Activated CD4-positive, alpha-beta T cell treated with anti-CD3 and anti-CD28 coated beads, Interleukin-2, amount 10 ng/mL, durations not matched to agents 24 days and 14 days (primary cell): ENCODE measurements at places on chromosomes 16 and 17.
A peak's percentile ranks its signal among the peaks of the same experiment; 100 is the strongest.

GRCh38 chr17:44209786-44210341 lies 9.6 kb downstream of the UBTF start:
- DNase-seq: peak; percentile 75

- DNase-seq: no peak
Measured at GRCh38 chr16:86951831-86952598, 365.2 kb downstream of the C16orf95 start.

GRCh38 chr17:81018044-81018802 lies 16.7 kb upstream of the BAIAP2 start:
- DNase-seq: peak; percentile 86

DNA sequence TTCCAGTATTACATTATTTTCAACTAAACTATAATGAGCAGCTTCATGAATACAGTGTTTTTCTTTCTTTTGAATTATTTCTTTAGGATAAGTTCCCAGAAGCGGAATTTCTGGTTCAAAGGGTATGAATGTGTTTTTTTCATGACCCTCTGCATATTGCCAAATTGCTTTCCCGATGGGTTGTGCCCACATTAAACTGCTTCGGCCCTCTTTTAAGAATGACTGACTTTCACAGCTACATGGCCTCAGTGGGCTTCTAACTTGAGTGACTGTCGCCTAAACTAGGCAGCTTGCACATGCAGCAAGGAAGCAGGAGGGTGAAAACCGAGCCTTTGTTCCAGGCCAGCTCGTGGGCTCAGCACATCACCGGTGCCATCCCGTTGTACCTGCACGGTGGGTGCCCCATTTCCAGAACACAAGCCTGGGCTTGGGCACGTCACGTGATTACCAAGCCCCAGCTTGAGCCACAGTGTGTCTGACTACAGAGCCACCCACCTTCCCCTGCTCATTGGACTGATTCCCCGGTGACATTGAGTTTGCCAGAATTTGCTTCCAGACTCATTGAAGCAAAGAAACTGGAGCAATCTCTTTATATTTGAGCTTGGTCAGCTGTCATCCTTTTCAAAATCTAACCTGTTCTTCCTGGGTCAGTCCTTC lies 112.8 kb downstream of the CLEC16A start:
- no peak for DNase-seq

DNA sequence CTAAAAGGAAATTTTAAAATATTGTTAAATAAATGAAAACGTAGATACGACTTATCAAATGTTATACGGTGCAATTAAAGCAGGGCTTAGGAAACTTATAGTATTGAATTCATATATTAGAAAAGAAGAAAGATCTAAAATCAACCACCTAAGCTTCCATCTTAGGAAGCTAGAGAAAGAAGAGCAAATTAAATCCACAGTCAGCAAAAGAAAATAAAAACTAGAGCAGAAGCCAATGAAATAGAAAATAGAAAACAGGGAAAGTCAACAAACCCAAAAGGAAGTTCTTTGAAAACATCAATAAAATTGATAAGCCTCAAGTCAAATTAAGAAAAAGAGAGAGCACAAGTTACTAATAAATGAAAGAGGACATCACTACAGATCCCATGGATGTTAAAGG lies 74.6 kb upstream of the CACNG5 start:
- no peak for DNase-seq

- DNase-seq: no peak
Measured at GRCh38 chr17:81967244-81967532, 6.2 kb upstream of the NOTUM start.

DNA sequence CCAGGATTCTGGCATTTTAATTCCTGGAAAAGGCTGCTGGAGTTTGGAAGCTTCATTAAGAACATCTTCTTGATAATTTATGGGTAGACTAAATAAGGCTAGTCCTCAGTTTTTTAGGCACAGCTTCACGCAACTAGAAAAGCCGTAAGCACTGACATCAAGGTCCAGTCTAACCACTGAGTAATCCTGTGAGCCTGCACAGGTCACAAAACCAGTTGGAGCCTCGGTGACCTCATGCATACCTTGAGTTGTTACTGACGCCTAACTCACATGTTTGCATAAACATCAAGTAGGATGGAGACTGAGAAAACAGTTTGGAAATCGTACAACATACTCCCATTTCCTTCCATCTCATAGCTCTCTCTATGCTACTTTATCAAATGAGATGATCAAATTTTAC lies 63.8 kb upstream of the RCVRN start:
- no peak for DNase-seq

DNA sequence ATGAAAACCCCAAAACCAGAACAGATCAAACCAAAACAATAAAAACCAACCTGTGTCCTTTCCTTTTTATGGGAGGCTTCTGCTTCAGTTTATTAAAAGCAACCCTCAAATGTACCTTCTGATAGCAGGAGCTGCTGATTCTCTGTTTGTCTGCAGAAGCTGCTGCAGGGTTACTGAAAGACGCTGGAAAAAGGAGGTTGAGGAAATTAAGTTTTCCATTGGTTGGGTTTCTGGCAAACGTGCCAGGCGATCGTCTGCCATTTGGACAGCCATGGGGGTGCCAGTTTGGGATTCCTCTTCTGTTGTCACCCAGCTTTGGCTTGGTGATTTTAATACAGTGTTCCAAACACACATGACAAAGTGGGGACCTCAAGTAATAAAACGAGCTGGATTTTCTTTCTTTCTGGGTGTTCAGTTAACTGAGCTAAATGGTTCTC lies 185.4 kb upstream of the ZFHX3 start:
- no peak for DNase-seq

DNA sequence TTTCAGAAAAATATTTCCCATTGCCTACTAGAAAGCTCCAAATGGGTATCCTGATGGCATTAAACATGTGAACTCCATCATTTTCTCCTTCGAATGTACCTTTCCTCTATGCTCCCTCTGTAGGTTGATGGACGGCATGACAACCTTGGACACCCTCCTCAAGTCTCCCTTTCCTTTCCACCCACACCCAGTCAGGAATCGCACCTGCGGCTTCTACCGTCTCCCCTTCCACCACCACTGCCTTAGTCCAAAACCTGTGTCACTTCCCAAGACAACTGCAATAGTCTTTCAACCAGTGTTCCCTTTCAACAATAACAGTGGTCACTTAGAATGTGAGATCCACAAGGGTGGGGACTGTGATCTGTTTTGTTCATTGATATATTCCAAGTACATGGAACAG lies 233.1 kb upstream of the AXIN2 start:
- DNase-seq: peak; percentile 59

- no peak for DNase-seq
Measured at GRCh38 chr17:48641541-48642058, 15.4 kb upstream of the HOXB9 start.

GRCh38 chr16:72312828-72313227 lies 140.9 kb upstream of the PMFBP1 start:
- no peak for DNase-seq

GRCh38 chr16:12754824-12755543 lies 48.7 kb downstream of the CPPED1 start:
- no peak for DNase-seq

GRCh38 chr16:88331989-88332920 lies 50.5 kb upstream of the ZNF469 start:
- no peak for DNase-seq

GRCh38 chr16:10552281-10552680 lies 28.1 kb downstream of the EMP2 start:
- DNase-seq: no peak

- DNase-seq: no peak
Measured at GRCh38 chr17:17420561-17421269, 56.1 kb upstream of the MED9 start.

DNA sequence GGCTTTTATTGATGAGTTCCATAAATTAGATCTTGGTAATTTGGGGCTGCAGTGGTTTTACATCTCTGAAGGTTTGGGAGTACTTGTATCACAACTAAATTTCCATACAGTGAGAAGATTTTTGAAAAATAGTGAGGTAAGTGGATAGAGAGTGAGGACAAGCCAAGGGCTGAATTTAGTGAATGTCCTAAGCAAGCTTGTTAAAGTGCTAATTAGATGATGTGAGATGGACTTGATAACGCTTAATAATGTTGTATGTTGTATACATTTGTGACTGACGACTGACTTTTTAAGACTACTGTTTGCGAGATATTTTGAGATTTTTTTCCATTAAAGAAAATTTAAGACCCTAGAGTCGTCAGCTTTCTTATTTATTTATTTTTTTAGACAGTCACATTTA lies 3.9 kb downstream of the NFATC3 start:
- no peak for DNase-seq

DNA sequence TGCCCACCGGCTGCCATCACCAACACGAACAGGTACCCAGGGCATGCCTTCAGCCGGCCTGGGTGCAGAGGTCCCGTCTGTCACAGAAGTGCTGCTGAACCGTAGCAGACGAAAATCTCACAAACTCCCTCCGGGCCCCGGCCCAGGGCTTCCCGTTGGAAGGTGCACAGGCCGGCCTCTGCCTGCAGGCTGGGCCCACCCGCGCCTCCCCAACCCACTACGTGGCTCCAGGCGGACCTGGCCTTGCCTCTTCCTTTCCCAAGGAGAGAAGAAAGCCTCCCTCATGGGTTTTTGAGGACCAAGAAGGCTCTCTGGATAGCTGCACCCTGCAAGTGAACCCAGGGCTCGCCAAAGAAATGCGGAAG lies 45.5 kb upstream of the PABPN1L start:
- DNase-seq: no peak

- no peak for DNase-seq
Measured at GRCh38 chr16:87847785-87848675, 21.3 kb downstream of the SLC7A5 start.

- no peak for DNase-seq
Measured at GRCh38 chr16:56183266-56183665, 8.0 kb upstream of the GNAO1 start.

DNA sequence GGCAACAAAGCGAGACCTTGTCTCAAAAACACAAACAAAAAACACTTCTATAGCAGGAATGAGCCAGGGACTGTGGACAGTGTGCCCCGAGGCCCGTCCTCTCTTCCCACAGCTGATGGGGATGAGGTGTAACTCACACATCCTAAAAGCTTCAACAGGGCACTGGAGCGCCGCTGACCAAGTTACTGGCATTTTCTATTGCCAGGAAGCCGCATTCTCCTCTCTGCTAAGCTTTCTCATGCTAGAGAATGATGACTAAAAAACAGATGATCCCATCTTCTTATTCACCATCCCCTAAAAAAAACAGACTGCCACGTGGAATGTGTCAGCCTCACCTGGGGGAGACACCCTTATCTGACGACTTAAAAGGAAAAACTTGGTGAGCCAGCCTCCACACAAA lies 16.3 kb downstream of the CARHSP1 start:
- no peak for DNase-seq

- no peak for DNase-seq
Measured at GRCh38 chr17:57984261-57984890, 3.7 kb downstream of the VEZF1 start.

DNA sequence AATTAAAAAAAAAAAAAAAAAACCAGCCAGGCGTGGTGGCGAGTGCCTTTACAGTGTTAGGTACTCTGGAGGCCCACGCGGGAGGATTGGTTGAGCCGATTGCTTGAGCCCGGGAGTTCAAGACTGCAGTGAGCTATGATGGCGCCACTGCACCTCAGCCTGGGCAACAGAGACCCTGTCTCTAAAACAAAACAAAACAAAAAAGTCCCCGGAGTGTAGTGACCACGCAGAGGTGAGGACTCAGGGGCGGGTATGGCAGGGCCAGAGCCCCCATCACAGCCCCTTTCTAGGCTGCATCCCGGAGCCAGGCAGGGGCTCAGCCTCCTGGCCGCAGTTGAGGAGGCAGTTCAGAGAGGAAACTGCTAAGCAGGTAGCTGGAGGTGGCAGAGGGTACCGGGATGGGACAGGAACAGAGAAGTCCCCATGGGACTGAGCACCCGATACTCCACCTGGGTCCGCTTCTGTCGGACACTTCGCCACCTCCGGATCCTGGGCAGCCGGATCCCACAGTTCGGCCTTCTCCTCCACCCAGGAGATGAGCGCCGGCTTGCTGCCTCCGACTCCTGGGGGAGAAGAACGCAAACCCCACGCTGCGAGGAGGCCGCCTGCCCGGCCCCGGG lies 800 bp downstream of the ZNF747 start:
- DNase-seq: no peak

- no peak for DNase-seq
Measured at GRCh38 chr16:12142157-12142556, 165.6 kb downstream of the SNX29 start.

DNA sequence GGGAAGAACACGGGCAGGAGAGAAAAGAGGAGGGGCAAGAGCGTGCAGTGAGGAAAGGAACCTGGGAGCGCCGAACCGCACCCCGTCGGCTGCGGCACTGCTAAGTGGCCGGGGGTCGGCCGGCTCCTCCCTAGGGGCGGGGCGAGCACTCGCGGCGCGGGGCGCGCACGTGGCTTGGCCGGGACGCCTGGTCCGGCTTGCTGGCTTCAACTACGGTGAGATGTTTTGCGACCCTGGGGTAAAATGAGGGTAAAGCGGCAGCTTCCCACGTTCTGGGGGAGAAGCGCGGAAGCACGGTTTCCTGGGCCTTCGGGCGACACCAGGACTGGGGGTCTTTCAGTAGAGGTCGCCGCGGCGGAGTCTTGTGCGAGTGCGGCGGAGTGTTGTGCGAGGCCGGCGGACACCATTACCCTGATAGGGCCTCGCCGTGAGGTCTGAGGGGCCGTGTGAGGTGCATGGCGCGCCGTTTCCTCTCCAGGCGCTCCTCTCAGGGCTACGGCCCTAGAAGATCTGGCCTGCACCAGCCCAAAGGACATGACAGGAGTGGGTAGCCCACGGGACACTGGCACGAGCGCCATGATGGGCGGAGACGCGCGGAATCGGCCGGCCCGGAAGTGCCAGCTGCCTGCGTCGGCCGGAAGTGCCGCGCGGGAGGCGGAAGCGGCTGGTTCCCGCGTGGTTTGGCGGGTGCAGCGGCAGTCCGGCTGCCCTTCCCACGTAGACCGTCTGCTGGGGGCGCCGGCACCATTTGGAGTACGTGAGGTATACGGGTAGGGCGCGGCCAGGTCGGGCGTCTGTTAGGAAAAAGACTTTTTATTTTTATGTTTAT lies at the start of the genes MYO19 and PIGW:
MYO19 (minus strand) TSS at position 29 of the 829 bp plus-strand sequence. CDS start 2,330 bp downstream, outside the sequence.
PIGW (plus strand) TSS at position 148 of the 829 bp plus-strand sequence. CDS start 2,115 bp downstream, outside the sequence.
- DNase-seq: peak; percentile 97

GRCh38 chr17:77717941-77718668 lies 240.4 kb upstream of the TNRC6C start:
- peak; percentile 25 for DNase-seq

- DNase-seq: peak; percentile 33
Measured at GRCh38 chr17:30188211-30188939, 47.1 kb downstream of the SLC6A4 start.
